Daoy (cell line): ENCODE measurements at places on chromosomes 11 and 22. TPM values are rescaled to one million over a fixed set of nuclear protein-coding genes. Genes with fewer than 3 reads are reported as not detected.

The LMO1 gene
- 2.1 TPM in 1 of 2 replicates, not detected in the other for total RNA-seq

The GALNT18 gene
- 5.9 and 6.9 TPM in 2 replicates for total RNA-seq

The GRAMD1B gene
- total RNA-seq, result 2.3 and 4.1 TPM in 2 replicates

The ASCL2 gene
- total RNA-seq, result not detected in 2 replicates

The OR5P2 gene
- total RNA-seq, result not detected in 2 replicates

The FREY1 gene
- total RNA-seq, result 0.23 and 0.39 TPM in 2 replicates

The IL18BP gene
- 3.4 and 4.9 TPM in 2 replicates for total RNA-seq

The KCTD14 gene
- total RNA-seq, result 8.4 and 9.9 TPM in 2 replicates

The NAA40 gene
- 12.6 and 17.5 TPM in 2 replicates for total RNA-seq

The APOA5 gene
- total RNA-seq, result not detected in 2 replicates

The GGTLC3 gene
- not detected in 2 replicates for total RNA-seq

The PLAAT3 gene
- 24.3 and 30.3 TPM in 2 replicates for total RNA-seq

The CATSPER1 gene
- total RNA-seq, result 0.45 and 1.3 TPM in 2 replicates

The OR5D14 gene
- not detected in 2 replicates for total RNA-seq

The GLYATL1B gene
- not detected in 2 replicates for total RNA-seq

The CCDC15 gene
- 5.8 and 7.3 TPM in 2 replicates for total RNA-seq

The C1QTNF4 gene
- total RNA-seq, result not detected in 2 replicates

The OR4C3 gene
- not detected in 2 replicates for total RNA-seq

The SLC22A12 gene
- not detected in 2 replicates for total RNA-seq

The AGBL2 gene
- total RNA-seq, result 0.42 and 1.3 TPM in 2 replicates

The GCAT gene
- total RNA-seq, result 44.5 and 44.9 TPM in 2 replicates

The RSF1 gene
- 13.2 and 27.5 TPM in 2 replicates for total RNA-seq

The MUC2 gene
- not detected in 2 replicates for total RNA-seq
